ENCODE measurements at places on chromosomes 3 and 15.

DNA sequence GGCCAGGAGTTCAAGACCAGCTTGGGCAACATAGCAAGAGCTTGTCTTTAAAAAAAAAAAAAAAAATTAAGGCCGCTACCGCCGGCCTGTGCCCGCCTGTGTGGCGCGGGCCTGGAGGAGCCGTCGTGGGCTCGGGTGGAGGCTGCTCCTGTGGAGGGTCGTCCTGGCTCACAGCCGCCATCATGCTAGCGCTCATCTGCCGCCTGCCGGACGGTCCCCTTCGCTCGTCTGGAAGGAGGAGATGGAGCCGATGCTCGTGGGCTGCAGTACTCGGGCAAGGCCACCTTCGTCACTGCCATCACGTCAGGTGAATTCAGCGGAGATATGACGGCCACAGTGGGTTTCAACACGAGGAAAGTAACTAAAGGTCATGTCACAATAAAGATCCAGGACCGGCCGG lies 37.4 kb downstream of the TFRC start:
- DNase-seq, result no peak

GRCh38 chr3:111314181-111314873 lies 227.7 kb upstream of the CD96 start:
- DNase-seq, result no peak

DNA sequence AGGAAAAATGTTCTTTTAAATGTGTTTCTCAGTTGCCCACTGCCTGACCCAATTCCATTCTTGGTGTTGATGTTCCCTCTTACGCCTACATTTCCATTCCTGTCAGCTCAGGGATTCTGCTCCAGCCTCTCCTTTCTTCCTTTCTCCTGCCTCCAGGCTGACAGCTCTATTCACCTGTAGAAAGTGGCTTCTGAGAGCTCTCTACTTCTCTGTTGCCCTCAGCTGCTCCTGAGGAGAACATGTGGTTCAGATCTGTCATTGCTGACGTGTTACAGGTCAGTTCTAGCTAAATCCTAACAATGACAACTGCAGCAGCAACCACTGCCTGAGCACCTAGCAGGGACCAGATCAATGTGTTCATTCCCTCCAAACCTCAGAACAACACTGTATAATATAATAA lies 144.9 kb upstream of the PLAAT1 start:
- DNase-seq, result no peak

DNA sequence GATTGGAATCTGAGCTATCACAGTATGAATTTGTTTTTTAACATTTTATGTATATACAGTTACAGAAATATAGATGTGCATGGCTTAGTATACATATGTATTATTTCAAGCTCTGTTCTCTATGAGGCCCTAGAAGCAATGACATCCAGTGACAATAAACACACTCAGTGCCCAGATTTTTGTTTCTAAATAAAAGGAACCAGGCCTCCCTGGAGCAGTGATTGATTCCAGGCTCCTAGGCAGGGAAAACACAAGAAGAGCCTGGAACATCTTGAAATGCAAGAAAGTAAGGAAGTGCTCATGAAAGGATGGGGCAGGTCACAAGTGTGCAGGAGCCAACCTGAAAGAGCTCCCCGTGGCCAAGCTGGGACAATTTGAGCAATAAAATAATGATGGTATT lies 18.5 kb upstream of the CGNL1 start:
- DNase-seq, result no peak

GRCh38 chr15:77418966-77419835 lies 703 bp downstream of the PEAK1 start:
- DNase-seq, result peak; percentile 56

- DNase-seq, result no peak
These were observed 29.0 kb upstream of the SLMAP start for GRCh38 chr3:57727106-57727505.

GRCh38 chr3:40019376-40019775 lies 210.0 kb downstream of the MYRIP start:
- no peak for DNase-seq

- DNase-seq, result no peak
These were observed 6.4 kb upstream of the STAB1 start for GRCh38 chr3:52488746-52489145.

GRCh38 chr15:48592221-48592731 lies 53.2 kb downstream of the FBN1 start:
- DNase-seq, result no peak

GRCh38 chr3:109910772-109911171 lies 573.4 kb upstream of the DPPA4 start:
- DNase-seq, result no peak
